Left cardiac atrium (tissue), 4 donors: ENCODE measurements at places on chromosomes 1 and 21. TPM values are rescaled to one million over a fixed set of nuclear protein-coding genes. Genes with fewer than 3 reads are reported as not detected.

The ISG20L2 gene
- total RNA-seq: 15.7 TPM

GRCh38 chr1:45395582-45395981 lies 55.3 kb upstream of the MUTYH start:
- DNase-seq: no peak

The CFHR5 gene
- not detected for total RNA-seq

GRCh38 chr1:82785268-82785790 lies 984.6 kb downstream of the ADGRL2 start:
- no peak for DNase-seq

DNA sequence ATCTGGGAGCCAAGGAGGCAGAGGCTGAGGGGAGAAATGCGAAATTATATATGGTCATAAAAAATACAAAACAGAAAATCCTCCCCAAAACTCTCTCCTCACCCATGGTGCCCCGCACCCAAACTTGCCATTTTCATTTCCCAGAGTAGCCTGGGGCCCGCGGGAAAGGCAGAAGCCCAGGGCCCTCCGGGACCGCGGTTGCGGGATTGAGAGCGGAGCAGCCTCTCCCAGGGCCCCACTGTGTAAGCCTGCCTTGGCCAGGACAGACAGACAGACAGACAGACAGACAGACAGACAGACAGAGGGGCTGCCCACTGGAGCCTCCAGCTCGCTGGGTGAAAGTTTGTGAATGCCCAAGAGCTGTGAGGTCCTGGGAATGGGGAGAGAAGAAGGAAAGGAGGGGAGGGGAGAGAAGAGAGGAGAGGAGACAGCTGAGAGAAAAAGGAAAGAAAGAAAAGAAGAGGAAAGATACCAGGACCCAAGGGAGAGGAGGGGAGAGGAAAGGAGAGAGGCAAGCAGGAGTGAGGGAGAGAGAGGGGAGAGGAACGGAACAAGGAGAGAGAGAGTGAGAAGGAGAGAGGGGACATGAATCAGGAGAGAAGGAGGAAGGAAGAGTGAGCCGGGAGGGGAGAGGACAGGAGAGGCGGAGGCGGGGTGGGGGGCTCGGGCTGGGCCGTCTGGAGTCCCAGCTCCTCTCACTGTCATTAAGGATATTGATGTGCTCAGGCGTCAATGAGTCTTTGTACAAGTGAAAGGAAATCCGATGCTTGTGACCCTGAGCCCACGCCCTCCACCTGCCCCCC lies 69.3 kb upstream of the CASZ1 start:
- DNase-seq: no peak
